HT1080 (cell line): ENCODE measurements at places on chromosomes 2 and 18. TPM values are rescaled to one million over a fixed set of nuclear protein-coding genes. Genes with fewer than 3 reads are reported as not detected.

The ARHGEF4 gene
- 0.72 and 1.2 TPM in 2 replicates for total RNA-seq

The ERFE gene
- 13.1 and 15.3 TPM in 2 replicates for total RNA-seq

The TCF23 gene
- total RNA-seq = not detected in 2 replicates

The NDC80 gene
- total RNA-seq = 46.1 and 46.9 TPM in 2 replicates

The RND3 gene
- 44.9 and 62.6 TPM in 2 replicates for total RNA-seq

The PDE1A gene
- total RNA-seq = 0.07 TPM in 1 of 2 replicates, not detected in the other

The POTEC gene
- total RNA-seq = 0.24 TPM in 1 of 2 replicates, not detected in the other

The ALLC gene
- total RNA-seq = not detected in 2 replicates

GRCh38 chr2:140256080-140256479 is 1475.9 kb upstream of the NXPH2 start:
- DNase-seq = peak; percentile 48

GRCh38 chr2:164875334-164876205 is 33.9 kb upstream of the COBLL1 start:
- no peak for DNase-seq

DNA sequence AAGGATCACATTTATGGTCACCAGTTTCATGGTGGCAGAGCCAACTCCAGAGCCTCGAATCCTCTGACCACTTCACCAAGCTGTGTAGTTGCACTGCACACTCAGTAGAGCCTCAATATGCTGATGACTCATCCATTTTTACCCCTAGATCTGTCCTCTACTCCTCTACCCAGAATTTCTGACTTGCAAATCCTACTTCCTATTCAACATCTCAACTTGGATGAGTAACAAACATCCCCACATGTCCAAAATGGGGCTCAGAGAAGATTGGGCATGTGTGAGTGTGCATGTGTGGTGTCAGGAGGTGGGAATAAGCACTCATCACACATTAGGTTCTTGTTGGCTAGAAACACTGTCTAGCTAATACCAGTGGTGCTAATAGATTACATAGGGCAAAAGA is 57.8 kb upstream of the IGFBP2 start:
- peak; percentile 26 for DNase-seq

GRCh38 chr2:168037778-168038177 is 209.6 kb downstream of the STK39 start:
- no peak for DNase-seq

DNA sequence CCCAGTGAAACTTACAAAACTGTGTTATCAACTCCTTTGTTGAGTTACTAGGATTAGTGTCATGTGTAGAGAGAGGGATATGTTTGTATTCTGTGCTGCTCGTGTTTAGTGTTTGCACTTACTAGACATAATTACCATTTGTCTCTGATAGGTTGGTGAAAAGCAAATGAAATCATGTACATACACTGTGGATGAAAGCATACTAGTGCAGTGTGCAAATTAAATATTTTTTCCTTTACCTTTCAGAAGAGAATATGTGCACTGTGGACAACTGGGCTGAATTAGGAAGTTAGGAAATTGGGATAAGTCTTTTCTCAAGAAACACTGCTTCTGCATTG is 1.2 kb downstream of the KIAA1328 start:
- no peak for DNase-seq

GRCh38 chr2:237128026-237128703 is 42.5 kb downstream of the COPS8 start:
- DNase-seq = peak; percentile 98

DNA sequence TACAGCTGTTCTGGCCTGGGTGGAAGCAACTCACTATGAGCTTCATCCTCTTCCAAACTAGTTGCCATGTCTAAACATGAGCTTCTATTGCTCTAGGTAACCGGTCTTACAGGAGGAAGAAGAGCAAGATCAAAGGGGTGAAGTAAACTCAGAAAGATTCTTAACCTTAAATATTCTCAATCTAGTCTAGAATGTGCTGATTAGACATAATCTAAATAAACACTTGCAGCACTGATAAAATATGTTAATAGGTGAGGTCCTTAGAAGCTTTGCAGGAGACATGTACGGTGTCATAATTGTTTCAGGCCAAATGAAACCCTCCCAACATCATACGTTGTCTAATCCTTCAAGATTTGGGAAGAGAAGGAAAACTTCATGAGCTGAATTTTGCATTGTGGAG is 431.6 kb upstream of the FSHR start:
- no peak for DNase-seq

GRCh38 chr18:24246143-24246542 is 107.3 kb downstream of the CABYR start:
- DNase-seq = no peak

DNA sequence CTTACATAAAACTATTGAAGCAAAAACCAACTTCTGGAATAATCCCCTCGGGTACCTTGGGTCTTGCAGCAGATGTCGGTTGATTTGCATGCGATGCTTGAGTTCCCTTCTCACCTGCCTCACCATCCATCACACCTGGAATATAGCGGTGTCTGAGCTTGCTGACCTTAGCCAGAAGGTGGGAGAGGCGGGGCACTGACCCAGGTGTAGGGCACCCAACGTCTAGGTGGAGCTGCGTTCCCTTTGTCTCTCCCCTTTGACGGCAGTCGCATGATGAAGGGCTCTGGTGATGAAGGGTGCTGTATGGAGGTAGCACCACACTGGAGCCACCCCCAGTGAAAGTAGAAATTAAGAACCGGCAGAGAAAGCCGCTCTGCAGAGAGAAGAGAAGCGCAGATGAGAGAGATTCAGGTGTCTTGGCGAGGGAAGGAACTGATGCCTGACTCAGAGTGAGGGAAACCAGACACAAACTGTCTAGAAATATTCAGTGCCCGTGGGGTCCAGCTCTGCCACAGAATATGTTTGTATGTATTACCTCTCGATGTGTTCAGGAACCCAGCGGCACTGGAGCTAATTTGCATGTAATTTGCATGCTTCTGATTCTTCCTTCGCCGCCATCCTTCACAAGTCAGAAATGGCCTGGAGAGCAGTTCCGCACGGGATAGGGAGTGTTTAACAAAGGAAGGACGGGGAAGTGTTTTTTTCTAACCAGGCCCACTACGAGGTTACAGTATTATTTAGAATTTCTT is 19.4 kb upstream of the MBP start:
- no peak for DNase-seq

DNA sequence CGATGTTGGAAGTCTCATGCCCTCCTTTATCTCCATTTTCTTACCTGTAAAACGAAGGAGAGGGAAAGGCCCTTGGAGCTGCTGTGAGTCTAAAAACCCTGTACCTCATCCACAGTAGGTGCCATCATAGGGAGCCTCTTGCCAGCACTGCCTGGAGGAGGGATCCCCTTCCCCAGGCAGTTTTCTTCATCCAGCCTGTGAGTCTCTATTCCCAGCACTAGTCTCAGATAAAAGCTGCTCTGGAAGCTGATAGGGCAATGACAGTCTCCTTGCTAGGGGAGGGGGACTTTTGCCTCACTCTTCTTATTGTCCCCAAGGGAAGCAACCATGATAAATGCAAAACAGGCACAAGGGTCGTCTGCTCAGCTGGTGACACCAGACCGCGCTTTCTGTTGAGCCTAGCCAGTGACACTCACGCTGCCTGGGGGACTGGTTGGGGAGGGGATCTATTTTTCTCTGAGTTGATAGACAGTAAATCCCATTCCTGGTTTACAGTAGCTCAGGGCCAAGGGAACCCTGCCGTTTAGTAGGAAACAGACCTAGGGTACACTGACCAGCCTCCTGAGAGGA is 139.5 kb upstream of the NABP1 start:
- no peak for DNase-seq

DNA sequence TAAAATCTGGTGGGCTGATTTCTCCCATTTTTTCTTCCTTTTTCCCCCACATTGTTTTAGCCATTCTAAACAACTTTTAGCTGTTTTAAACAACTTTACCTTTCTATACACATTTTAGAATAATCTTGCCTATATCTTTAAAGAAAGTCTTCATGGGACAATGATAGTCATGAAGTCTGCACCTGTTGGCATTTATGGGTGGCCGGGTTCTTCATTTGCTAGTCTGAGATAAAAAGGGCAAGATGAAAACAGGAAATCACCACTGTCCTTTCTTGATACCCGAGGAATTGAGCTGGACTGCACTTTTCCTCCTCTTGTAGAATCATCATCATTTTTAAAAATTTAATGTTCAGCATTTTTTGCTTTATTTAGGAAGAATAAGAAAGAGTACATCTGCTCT is 104.5 kb downstream of the ATP9B start:
- DNase-seq = no peak

DNA sequence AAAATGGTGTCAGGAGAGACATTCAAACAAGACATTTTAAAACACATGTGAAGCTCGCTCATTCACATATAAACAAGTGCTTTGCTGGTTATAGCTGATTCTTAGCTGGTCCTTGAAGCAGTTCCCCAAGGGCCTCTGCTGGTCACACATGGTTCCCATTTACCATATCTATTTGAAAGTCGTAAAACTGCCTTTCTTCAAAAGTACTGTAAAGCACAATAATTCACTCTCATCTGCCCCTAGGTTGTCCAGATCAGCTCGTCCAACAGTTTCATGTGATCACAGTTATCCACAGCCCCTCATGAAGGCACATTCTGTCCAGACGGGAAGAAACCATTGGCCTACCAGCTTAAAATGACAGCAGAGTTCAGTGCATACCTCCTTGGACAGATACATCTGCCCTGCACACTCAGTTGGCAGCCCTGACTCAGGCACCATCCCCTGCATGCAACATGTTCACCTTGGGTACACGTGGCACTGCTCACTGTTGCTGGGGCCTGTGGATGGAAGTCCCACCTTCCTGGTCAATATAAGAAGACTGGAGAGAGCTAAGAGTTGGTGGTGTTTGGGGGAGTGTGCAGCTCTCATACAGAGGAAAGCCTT is 108.0 kb upstream of the HAAO start:
- DNase-seq = no peak
